SK-N-SH treated with all-trans-retinoic acid at 6 μM for 48 hours (cell line): ENCODE measurements at places on chromosomes 12 and 14.

- ATAC-seq, result peak; percentile 72; the same call in 2 of the 3 replicates
Observed at GRCh38 chr14:44316647-44317440, 190.2 kb downstream of the FSCB start.

DNA sequence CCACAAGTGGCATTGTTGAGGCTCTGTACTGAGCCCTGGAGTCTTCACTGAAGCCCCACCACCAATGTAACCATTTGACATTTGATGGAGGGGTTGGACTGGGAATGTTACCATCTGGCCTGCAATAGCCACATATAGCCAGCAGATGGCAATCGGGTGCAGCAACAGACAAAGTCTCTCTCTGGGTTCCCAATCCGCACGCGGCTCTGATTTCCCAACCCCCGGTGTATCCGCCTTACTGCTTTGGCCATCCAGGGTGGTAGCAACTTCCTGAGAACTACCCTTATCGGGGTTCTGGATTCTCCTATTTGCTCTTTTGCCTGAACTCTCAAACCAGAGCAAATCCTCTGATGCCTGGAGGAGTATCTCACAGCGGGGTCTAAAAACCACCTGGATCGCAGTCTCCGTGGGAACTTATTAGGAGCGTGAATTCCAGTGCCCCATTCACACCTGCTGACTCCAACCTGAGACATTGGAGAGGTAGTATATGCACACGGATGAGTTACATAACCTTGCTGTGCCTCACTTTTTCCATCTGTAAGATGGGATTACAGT lies 14.2 kb downstream of the VRTN start:
- peak; percentile 94 for ATAC-seq

- peak; percentile 50; the same call in 1 of the 3 replicates for ATAC-seq
Observed at GRCh38 chr12:15842108-15842507, 40.1 kb upstream of the STRAP start.

DNA sequence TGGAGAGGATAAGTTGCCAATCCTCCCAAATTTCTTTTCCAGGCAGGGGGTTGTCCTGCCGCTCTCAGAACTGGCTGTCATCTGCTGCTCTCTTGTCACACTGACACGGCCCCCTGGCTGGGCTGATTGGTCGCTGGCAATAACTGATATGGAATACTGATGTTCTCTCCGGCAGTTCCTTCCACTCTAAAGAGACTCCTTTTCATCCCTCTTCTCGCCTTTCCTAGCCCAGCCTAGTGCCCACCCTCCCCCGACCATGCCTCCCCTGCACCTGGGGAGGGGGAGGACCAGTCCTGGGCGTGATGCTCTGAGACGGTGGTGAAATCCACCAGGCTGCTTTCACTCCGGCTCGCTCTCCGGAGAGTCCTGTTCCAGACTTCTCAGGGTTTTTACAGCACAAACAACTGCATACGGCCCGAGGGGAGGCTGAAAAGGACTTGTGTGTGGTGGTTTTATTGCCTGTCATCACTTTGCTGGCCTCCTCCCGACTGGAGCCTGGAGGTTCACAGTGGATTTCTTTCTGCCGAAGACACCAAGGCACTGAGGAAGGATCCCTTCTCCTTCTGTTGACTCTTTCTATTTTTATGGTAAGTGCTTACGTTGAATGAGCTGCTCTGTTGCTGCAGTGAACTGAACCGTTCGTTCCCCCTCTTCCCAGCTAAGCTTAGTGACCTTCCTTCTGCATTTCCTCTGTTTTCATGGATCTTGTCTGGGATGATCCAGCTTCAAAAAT lies at the start of gene ANO4:
ANO4 (plus strand) TSS at position 336 of the 733 bp plus-strand sequence. CDS start 107,010 bp downstream, outside the sequence.
- peak; percentile 47 for ATAC-seq

GRCh38 chr12:3461391-3461790 lies 29.6 kb upstream of the PRMT8 start:
- no peak for ATAC-seq

DNA sequence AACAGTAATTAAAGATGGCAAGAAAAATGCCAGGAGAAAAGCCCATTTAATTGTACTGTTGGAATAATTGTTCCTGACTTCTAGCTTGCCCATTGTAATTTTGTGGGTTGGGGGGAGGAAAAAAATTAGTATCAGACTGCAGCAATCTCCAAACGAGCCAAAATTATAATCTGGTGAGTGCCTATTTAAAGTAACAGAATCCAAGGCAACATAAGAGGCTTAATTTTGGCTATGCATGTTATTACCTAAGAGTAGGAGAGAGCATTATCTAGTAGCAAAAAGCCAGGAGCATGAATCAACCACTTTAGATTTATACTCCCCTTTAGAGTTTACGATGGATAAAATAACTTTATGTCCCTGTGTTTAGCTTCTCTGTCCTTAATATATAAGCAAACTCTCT lies 14.6 kb upstream of the DENND5B start:
- peak; percentile 32; the same call in 2 of the 3 replicates for ATAC-seq

GRCh38 chr12:111155521-111155920 lies 213.4 kb downstream of the PHETA1 start:
- no peak for ATAC-seq

DNA sequence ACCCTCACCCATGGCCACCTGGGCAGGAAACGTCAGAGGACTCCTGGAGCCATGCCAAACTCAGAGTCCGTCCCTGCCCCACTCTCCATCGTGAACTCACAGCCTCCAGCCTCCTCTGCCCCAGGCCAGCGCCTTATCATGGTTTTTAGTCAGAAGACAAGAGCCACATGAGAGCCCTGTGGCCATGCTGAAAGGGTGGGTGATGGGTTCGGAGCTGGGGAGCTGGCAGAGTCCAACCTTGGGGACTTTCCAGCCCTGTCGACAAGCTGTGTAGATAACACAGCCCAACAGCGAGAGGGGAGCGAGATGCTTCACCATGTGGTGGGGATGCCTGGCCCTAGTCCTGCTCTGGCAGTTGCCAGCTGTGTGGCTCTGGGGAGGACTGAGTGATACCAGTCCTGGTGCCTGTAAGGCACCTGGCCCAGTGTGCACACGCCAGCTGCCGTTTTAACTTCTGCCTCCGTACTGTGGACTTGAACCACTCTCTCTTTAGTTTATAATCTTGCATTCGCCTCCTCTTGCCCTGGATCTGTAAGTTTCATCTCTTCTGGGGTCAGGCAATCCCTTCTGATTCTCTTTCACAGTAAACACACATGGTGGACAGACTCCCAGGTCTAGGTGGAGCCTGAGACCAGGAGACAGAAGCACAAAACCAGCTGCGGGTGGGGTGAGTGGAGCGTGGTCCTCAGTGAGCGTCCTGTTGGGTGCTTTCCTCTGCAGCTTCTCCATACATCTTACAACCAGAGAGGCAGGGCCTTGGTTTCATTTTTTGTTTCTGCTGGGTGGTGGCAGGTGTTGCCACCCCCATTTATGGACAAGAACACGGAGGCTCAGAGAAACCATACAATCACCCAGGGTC lies 55.3 kb downstream of the RIN3 start:
- no peak; the same call in 2 of the 3 replicates for ATAC-seq

- no peak; the same call in 2 of the 3 replicates for ATAC-seq
Observed at GRCh38 chr12:108704527-108704926, 26.8 kb downstream of the CORO1C start.

DNA sequence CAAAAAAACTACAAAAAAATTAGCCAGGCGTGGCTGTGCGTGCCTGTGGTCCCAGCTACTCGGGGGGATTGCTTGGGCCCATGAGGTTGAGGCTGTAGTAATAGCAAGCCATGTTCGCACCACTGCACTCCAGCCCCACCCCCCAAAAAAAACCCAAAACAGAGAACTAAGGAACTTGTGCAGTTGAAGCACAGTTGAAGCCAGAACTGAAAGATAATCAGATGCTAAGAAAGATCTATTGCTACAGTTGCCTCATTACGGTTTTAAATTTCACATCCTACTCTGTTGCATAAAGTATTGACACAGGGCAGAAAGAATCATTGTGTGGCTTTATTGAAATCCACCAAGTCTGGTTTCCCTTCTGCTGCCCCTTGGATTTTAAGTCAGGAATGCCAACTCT lies 3.8 kb downstream of the CS start:
- ATAC-seq, result no peak

DNA sequence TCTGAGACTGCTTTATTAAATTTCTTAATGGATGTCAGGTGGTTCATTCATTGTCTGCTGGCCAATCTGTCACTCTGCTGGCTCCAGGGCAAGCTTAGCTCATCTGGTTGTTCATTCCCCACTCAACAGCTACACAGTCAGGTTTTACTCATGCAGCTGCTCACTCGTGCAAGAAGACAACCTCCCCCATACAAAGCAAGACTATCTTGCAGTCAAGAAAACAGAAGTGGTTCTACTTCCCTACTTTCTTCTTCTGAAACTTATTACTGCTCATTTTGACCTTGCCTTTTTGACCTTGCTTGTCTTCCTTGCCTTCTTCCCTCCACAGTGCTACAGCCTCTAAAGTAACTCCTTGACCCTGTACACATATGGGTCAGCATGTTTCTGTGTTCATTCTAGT lies 277.9 kb downstream of the SSPN start:
- ATAC-seq, result no peak

- ATAC-seq, result no peak
Observed at GRCh38 chr12:45535610-45536180, 193.8 kb upstream of the ARID2 start.

DNA sequence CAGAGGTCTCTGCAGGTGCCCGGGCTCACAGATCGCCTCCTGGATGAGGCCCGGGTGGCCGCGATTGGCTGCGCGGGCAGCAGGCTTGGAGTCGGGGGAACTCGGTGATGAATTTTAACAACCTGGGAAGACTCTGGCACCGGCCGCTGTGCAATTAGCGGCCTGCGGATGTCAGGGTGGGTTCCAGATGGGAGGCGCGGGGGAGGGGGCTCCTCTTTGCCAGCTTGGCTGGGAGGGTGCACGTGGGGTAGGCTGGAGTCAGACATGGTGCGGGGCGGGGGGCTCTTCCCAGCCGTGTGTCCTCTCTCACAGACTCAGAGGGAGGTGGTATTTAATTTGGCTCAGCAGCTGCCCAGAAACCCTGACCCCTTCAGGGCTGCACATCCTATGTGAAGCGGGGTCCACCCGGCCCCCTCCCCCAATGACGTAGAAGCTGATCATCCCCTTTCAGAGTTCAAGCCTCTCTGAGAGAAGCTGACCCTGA lies 81.4 kb downstream of the KIF26A start:
- no peak for ATAC-seq

DNA sequence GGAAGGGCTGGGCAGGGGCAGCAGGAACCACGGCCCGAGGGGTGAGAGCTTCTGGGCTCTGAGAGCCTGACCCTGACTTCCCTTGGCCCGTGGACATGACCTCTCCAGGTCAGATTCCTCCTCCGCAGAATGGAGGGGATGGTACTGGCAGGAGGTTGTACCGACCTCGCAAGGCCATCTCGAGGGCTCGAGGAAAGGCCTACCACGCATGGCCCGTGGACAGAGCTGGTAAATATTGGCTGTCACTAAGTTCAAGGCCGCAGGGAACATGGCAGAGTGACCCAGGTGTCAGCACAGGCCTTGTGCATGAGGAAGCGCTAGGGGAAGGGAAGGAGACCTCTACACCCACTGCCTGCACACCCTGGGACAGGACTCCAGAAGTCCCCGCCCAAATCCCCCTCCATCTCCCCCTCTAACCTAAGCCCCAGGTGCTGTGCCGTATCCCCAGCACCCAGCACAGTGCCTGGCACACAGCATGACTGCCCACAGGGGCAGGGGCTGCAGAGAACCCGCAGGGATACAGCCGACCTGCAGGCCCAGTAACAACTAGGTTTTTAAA lies 54.9 kb upstream of the PPP2R5C start:
- ATAC-seq, result no peak

DNA sequence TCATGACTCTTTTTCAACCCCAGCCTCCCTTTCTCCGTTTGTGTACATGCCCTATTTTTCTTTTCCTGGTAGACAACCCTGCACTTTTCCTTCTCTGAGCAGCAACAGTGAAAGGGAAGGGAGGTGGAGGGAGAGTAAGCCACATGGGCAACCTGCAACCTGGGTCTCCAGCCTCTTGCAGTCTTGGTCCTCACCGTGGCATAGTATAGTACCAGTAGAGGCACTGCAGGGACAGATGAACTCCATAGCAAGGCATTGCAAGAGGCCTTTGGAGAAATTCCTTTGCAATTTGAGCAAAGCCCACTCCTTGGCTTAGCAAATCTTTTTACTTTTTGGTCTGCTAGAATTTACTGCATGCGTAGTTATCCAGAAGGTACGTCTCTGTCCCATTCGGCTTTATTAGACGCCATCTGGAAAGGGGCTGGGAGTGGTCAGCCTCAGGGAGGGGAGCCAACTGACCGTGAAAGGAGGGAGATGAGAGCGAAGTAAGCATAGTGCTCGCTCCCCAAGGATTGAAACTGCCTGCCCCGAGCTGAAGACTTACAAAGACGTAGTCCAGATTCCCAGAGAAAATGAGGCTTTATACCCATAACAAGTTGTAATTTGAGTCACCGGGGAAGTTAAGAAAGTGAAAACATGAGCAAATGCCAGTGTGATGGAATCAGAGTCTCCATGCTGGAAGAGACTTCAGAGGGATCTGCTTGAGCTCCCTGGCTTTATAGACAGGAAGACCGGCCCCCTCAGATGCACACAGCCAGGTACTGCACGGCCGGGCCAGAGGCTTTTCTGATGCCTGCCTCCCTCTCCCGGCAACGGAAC lies 332.0 kb downstream of the CACNA1C start:
- ATAC-seq, result peak; percentile 78

- ATAC-seq, result no peak; the same call in 2 of the 3 replicates
Observed at GRCh38 chr12:68630050-68630449, 19.4 kb downstream of the RAP1B start.

DNA sequence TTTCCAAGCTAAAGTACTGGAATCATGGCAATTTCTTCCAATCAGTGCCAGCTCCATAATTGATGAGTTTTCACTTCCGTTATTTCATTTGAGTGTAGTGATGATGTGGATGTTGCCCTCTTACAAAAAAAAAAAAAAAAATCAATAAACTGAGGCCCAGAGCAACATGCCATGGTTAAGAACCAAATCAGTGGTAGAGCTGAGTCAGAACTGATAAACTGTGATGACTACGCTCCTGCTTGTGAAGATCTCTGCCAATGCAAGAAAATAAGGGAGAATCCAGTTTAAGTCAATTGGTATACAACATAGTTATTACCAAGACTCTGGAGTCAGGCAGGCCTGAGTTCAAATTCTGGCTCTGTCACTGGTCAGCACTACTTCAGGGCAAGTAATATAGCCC lies 102.7 kb downstream of the GPR135 start:
- ATAC-seq, result no peak

DNA sequence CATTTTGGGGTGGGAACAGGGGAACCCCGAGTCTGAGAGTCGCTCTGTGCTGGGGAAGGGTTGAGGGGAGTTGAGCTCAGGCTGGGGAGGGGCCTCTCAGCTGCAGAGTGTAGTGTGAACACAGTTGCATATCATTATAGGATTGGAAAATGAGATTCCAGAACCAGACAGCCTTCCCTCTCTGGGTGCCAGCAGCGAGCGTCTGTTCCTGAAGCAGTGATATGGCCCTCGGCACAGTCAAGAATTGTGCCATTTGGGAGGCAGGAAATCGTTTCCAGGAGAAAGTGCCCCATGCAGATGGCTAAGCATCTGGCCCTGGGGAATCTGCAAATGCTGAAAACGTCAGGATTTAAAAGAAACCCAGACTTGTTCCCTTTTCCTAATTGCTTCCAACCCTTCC lies 70.4 kb upstream of the SFSWAP start:
- no peak; the same call in 2 of the 3 replicates for ATAC-seq

DNA sequence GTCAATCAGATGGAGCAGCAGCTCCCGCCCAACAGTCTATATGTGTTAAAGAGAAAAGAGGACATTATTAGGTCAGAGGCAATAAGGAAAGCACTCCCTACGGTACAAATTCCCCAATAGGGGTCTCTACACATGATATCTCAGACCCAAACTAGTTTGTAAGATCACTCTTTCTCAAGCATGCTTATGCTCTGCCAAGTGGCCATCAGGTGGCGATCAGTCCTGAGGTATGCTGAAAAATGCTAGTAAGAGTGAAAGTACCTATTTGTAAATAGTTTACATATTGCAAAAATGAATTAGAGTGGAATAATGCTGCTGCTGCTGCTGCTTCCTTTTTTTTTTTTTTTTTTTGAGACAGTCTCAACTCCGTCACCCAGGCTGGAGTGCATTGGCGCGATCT lies 61.0 kb downstream of the CPM start:
- ATAC-seq, result peak; percentile 81
